NCI-H774 (cell line): ENCODE measurements at places on chromosomes 1 and 21.
A peak's percentile ranks its signal among the peaks of the same experiment; 100 is the strongest.

GRCh38 chr1:71583756-71584155 is 502.9 kb upstream of the ZRANB2 start:
- no peak for DNase-seq

GRCh38 chr1:66445492-66446181 is 88.3 kb upstream of the SGIP1 start:
- no peak for DNase-seq

DNA sequence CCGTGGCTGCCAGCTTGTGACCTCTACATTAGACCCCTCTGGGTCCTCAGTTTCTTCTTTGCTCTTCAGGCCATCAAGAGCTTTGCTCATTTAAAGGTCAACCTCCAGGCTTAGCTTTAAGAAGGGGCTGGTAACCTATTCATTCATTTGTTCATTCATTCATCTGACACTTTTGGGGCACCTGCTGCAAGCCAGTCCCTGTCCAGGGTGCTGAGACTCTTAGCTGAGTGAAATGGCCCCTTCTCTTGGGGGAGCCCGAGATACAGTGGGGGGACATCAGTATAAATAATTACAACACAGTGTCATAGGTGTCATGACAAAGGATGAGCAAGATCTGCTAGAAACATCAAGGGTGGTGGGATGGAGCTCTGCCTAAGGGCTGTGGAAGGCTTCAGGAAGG is 10.5 kb upstream of the TTC4 start:
- no peak for DNase-seq

DNA sequence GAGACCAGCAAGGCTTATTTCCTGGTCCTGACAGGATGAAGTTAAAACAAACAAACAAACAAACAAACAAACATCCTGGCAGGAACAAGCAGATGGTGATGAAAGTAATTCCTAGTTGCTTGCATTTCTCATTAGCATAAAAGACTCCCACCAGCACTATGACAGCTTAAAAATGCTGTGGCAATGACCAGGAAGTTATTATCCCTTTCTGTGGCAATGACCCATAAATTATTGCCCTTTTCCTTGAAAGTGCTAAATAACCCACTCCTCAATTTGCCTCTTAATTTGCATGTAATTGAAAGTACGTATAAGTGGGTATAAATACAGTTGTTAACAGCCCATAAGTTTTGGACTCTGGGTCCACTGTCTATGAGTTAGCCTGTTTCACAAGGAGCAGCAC is 727.6 kb upstream of the NEGR1 start:
- no peak for DNase-seq

GRCh38 chr21:40562242-40563002 is 284.5 kb downstream of the DSCAM start:
- DNase-seq: no peak

GRCh38 chr1:167126317-167126716 is 32.4 kb downstream of the STYXL2 start:
- DNase-seq: no peak

- no peak for DNase-seq
These were observed 20.6 kb upstream of the BACE2 start for GRCh38 chr21:41147096-41147978.

- no peak for DNase-seq
These were observed 122.8 kb upstream of the IVNS1ABP start for GRCh38 chr1:185439727-185440415.

GRCh38 chr1:41823471-41823870 is 95.3 kb downstream of the HIVEP3 start:
- no peak for DNase-seq

GRCh38 chr1:158246650-158247049 is 7.6 kb upstream of the CD1A start:
- no peak for DNase-seq

GRCh38 chr1:192879406-192879805 is 70.6 kb downstream of the RGS2 start:
- no peak for DNase-seq

GRCh38 chr1:214698559-214698958 is 95.6 kb downstream of the CENPF start:
- DNase-seq: no peak

- no peak for DNase-seq
These were observed 12.1 kb upstream of the RNF223 start for GRCh38 chr1:1085911-1086841.

- no peak for DNase-seq
These were observed 239.1 kb downstream of the RERE start for GRCh38 chr1:8578132-8578877.

DNA sequence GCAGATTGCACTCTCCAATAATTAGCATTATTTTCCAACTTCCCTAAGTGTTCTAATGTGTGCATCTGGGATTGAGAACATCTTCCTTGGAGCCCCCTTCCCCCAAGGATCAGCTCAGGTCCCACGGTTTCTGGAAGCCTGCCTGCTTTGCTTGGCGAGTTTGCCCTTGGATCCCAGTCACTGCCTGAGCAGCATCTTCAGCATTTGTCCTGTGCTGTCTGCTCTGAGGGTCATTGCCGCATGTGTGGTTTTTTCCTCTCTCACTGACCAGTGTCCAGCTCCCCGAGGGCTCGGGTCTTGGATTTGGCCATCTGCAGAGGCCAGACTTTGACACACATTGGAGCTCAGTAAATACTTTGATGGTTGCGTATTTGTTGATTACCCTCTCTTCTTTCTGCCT is 18.1 kb downstream of the VANGL2 start:
- DNase-seq: no peak

DNA sequence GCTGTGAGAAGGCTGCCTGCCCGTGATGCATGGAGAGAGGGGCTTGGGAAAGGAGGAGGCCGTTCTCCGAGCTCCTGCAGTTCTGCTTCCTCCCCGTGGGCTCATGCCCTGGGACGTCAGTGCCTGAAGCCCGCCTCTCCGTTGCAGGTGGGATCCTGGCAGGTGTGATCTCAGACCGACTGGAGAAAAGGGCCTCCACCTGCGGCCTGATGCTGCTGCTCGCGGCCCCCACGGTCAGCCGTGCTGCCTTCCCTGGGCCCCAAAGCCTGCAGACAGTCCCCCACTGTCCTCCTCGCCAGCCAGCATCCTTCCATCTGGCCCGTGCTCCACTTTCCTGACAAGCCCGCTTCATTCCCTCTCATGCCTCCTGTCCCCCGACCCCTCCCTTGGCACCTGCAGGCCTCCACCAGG is 50.9 kb downstream of the SLC37A1 start:
- DNase-seq: no peak

GRCh38 chr21:16145479-16145878 is 415.7 kb downstream of the USP25 start:
- DNase-seq: no peak

- DNase-seq: no peak
These were observed 49.4 kb upstream of the CD34 start for GRCh38 chr1:207960346-207960745.

- DNase-seq: no peak
These were observed 3.6 kb downstream of the PAX7 start for GRCh38 chr1:18634276-18634675.

DNA sequence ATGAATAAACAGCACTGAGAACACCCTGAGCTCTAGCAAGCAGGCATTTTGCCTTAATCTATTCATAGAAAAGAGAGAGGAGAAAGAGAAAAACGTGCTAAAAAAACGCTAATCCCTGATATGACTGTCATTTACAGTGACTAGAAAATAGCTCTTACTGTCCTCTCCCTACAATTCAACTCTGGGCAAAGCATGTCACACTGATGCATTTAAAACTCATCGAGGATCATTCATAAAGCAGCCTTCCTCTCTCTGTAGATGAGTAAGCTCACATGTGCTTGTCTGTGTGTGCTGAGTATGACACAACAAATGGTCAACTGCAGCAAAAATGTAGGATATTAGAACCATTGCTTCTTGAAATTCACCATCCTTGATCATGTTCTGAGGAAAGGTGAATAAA is 109.0 kb downstream of the SGIP1 start:
- no peak for DNase-seq

- no peak for DNase-seq
These were observed 1471.7 kb upstream of the B3GALT2 start for GRCh38 chr1:194658090-194658439.

- no peak for DNase-seq
These were observed 78.4 kb downstream of the OLFM3 start for GRCh38 chr1:101918277-101918676.

- peak; percentile 62 for DNase-seq
These were observed 24.6 kb downstream of the ANGPTL3 start for GRCh38 chr1:62621907-62622306.

- DNase-seq: no peak
These were observed 13.5 kb downstream of the GREM2 start for GRCh38 chr1:240598216-240599001.

DNA sequence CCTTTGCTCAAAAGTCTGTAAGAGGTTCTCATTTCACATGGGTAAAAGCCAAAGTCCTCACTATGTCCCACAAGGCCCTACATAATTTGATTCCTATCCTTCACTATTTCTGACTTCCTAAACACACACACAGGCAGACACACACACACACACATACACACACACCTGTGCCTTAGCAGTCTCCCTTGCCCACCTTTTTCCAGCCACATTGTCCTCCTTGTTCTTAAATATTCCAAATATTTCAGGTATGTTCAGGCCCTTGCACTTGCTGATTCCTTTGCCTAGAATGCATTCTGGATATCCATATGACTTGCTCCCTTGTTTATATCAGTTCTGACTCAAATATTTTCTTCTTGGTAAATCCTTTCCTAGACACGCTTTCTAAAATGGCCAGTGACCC is 54.6 kb downstream of the NTNG1 start:
- no peak for DNase-seq

DNA sequence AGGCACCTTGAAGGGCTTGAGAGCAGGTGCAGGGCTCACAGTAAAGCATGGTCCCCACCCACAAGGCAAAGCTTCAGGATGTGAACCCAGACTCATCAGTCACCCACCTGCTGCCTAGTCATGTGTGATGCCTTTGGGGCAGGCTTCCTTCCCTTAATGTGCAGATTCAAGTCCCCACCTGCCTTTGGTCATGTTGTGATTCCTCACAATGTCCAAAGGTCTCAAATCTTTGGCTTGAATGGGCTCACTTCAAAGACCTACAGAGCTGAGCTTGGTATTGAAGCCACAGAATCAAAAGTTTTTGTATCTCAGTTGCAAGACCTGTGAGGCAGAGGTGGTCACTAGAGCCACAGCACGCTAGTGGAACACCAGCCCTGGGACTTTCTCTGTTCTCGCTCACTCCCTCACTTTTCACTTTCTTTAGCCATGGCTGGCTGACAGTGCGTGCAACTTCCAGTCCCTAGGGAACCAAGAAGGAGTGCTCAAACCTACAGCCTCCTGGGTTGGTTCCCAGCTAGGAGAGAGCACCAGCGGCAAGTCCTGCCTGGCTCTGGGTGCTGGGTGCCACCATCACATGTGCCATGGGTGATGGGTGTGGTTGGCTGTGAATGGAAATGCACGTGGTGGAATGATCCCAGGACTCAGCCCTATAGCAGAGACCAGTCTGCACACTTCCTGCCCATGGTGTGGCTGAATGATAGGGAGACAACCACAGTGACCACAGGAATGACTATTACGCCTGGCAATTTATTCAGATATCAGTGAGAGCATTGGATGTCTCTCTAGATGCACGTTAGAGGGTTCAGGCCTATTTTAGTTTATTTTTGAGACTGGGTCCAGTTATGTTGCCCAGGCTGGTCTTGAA is 26.4 kb upstream of the CLIC6 start:
- DNase-seq: no peak

GRCh38 chr1:170284016-170284415 is 138.3 kb downstream of the NTMT2 start:
- DNase-seq: no peak

DNA sequence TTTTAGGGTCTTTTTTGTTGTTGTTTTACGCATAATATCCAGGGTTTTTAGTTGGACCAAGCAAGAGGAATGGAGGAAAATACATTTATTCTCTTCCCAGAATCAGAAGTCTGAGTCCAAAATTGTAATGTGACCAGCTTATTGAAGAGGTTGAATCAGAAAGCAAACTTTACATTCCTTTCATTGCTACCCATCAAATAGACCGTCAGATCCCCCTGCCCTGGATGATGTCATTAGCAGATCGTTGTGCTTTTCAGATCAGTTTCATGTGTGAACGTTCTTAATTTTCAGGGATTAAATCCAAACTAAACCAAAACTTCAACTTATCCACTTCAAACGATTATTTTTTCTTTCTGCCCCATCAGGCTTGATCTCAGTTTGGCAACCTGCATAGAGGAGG is 85.7 kb upstream of the NGF start:
- DNase-seq: no peak

- no peak for DNase-seq
These were observed 12.7 kb downstream of the MEF2D start for GRCh38 chr1:156487862-156488261.

GRCh38 chr1:200238311-200238710 is 171.5 kb downstream of the ZNF281 start:
- DNase-seq: no peak

- DNase-seq: no peak
These were observed 41.1 kb downstream of the MTR start for GRCh38 chr1:236836157-236836556.

GRCh38 chr21:44736291-44737004 is 25.1 kb upstream of the TSPEAR start:
- peak; percentile 76 for DNase-seq

DNA sequence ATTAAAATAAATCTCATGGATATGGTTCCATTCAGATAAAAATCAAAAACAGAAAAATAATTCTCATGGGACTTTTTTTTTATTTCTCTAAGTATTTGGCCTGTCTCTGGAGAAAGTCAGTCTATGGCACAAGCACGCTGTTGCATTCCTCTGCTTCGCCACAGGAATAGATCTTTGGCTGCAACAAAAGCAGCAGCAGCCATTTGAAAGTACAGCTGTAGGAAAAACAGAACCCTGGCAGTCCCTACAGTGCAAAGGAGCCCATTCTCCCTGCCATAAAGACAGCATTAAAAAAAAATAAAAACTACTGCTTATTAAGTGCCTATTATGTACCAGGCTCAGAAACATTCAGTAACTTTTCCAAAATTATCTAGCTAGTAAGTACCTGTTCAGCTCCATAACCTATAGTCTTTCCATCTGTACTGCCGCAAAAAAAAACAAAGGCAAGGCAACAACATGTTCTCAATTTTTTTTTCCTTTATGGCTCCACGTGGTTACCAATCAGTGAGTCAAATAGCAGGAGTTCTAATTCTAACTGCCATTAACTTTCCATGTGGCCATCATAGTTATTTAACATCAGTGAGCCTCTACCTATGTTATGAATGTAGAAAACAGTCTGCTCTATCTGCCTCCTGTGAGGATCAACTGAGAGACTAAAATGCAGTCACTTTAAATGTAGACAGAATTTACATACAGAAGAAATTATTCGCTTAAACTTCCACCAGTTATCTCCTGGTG is 22.7 kb downstream of the SLC35D1 start:
- DNase-seq: no peak

GRCh38 chr1:35247256-35247655 is 21.3 kb upstream of the ZMYM4 start:
- DNase-seq: no peak

DNA sequence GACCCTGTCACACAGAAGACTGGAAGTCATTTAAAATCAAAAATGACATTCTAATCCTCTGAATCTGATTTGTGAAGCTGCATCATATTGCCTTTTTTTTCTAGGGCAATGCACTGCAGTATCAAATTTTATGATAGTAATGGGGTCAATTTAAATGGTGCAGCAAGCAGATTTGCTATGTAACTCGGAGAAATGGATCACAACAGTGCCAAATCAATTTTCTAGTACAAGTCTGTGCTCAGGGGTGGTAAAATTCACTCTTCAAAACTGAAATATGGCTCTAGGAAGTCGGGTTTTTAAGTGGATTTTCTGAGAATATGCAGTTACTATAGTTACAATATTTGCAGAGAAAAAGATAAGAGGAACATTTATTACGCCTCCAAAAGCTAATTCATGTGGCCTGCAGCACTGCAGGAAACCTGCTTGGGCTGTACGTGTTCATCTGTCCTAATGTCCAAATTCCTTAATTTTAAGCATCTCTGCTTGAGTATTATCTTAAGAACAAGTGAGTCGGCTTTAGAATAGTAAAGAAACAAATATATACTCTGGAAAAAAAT is 31.5 kb downstream of the HLCS start:
- DNase-seq: no peak
